ENCODE measurements at places on chromosomes 4 and X. TPM values are rescaled to one million over a fixed set of nuclear protein-coding genes. Genes with fewer than 3 reads are reported as not detected.

The CLNK gene
- not detected for total RNA-seq

The TMSB15B gene
- 5.1 TPM for total RNA-seq

DNA sequence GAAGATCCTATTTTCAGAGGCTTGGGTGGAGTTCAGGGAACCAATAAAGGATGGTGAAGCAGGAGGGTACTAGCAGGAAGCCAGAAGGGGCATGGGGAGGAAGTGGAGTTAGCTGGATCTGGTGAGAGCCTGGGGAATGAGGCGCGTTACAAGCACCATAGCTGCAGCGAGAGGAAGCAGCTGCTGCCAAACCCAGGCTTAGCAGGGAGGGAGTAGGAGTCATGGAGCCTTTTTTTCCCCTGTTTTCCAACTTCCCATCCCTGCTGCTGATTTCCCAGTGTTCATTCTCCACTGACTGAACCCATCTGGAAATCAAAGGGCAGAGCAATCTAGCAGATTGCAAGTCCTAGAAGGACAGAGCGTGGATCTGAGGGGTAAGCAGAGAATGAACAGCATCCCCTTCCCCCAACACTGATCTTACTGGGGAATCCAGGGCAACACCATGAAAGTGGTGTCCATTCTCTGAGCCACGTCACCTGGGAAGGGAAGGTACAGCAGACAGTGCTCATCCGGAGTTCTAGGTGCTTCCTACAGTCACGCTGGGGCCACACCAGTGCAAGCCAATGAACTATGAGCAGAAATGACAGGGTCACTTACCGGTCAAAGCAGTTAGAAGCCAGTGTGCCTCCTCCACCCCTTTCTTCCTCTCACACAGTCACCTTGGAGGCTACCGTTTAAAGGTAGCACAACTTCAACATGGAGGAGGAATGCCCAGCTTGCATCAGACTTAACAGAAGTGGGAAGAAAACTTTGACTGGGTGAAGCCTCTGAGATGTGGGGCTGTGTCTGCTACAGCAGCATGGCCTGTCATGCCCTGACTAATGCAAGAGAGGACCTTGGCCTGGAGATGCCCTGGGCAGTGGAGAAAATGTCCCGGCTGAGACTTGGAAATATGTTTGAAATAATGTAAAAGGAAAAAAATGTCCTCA lies 36.7 kb downstream of the SMIM20 start:
- DNase-seq = no peak

GRCh38 chr4:51868449-51868847 lies 25.5 kb downstream of the DCUN1D4 start:
- DNase-seq = no peak

GRCh38 chr4:79164907-79165610 lies 160.8 kb downstream of the NAA11 start:
- no peak for DNase-seq

GRCh38 chr4:129322920-129323319 lies 227.0 kb downstream of the C4orf33 start:
- DNase-seq = no peak
